ENCODE measurements at places on chromosomes 13 and 19.

DNA sequence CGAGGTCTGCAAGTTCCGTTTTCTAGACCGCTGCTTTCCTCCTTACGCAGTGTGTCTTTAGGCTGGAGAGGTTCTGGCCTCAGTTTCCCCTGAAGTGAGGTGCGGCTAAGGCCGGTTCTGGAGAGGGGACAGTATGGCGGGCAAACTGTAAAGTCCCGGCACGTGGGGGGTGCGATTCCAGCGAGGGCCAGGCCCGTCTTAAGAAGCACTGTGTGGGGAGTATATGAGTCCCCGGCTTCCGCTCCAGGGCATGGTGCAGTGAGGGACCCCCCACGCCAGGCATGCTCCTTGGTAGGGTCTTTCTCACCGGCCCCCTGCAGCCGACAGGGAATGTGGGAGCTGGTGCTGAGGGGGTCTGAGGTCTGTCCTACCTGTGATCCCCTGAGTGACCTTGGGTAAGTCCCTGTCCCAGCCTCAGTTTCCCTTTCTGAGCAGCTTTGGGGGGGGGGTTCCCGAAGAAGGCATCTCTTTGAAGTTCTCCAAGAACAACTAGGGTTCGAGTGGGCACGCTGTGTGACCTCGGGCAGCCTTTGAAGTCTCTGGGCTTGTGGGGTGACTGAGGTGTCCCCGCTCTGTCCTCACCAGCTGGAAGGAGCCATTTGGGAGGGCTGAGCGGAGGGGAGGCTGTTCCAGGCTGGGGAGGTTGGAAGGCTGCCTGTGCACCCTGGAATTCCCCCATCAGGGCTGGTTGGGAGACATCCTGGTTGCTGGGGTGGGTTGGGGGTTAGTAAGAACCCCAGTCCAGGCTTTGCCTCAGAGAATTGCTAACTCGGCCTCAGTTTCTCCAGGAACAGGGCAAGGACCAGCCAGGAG lies 1.5 kb downstream of the NFIC start:
- DNase-seq = peak; percentile 37

- no peak for DNase-seq
Measured at GRCh38 chr19:18612051-18612771, 459 bp upstream of the TMEM59L start.

GRCh38 chr19:30001791-30002190 lies 59.8 kb downstream of the URI1 start:
- peak; percentile 4 for DNase-seq

DNA sequence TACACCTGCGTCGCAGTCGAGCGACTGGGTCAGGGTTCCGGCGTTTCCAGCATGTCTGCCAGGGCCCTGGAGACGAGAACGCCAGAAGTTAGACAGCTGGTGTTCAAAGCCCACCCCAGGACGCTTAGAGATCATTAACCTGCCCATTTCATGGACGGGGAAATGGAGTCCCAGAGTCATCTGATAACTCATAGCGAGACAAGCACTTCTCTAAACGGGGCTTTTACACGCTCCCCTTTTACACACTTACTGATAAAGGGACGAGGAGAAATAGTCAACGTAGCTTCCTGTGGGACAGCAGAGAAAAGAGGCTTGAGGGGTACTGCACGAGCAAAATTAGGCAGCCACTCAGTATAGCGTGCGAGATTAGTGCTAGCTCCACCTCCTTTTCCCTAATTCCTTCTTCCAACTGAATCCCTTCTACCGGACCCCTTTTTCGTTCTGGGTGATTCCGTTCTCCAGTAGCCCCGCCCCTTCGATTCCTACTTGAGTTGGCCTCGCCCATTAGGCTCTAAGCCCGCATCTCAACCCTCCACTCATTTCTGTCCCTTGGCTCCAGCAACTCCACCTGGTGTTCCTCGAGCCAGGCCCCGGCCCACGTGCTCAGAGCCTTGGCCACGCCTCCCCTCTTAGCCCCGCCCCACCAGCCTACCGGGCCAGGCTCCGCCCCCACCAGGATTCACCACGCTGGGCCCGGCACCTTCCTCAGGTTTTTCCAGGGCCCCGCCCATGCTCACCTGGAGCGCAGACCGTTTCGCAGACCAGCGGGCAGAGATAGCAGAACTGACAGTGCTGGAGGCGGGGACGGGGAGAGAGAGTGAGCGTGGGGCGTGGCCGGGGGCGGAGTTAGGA lies 3.7 kb downstream of the HRC start:
- DNase-seq = peak; percentile 33

DNA sequence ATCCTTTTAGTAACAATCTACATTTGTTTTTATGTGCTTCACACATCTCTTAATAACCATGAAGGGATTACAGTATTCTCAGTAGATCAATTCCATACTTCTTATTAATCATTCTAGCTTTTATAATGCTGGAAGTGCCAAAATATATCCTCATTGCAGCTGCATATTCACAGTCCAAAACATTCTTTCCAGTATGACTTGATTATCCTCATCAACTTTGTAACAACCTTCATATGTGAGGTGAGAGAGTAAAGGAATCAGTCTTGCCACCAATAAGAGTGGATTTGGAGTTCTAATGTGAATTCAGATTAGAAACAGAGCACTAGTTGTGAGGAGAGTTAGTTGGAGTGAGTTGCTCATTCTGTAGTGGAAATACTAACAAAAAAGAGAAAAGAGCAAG lies 208.0 kb upstream of the SPRY2 start:
- DNase-seq = no peak

GRCh38 chr19:38806371-38806770 lies 6.4 kb downstream of the LGALS4 start:
- DNase-seq = no peak

GRCh38 chr13:43348397-43348796 lies 325.0 kb downstream of the DNAJC15 start:
- DNase-seq = no peak

- DNase-seq = no peak
Measured at GRCh38 chr13:113327391-113327765, 30.3 kb downstream of the LAMP1 start.

- no peak for DNase-seq
Measured at GRCh38 chr19:11181488-11181887, 15.9 kb downstream of the KANK2 start.

- no peak for DNase-seq
Measured at GRCh38 chr13:19665427-19665859, 32.0 kb downstream of the MPHOSPH8 start.

DNA sequence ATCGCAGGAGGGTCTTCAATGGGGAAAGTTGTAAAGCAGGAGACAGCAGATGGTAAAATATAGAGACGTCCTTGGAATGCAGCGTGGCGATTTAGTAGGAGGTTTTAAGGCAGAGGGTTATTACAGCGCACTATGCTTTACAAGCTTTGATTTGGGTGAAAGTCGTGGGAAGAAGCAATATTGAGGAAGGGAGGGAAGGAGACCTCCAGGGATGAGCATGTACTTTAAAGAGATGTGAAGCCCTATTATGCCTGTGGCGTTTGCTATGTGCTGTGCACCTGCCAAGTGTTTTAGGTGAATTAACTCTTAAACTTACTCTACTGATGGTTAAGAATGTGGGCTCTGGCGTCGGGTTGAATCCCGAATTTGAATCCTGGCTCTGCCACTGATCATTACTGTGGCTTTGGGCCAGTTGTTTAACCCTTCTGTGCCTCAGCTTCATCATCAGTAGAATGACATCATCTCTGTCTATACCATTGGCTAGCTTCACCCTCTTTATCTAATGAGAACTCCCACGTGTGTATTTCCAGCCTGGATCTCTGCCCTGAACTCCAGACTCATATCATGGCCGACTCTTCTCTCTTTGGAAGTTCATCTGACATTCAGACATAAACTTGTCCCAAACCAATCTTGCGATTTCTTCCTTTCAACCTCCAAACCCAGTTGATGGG lies 583 bp downstream of the CCDC61 start:
- DNase-seq = no peak

DNA sequence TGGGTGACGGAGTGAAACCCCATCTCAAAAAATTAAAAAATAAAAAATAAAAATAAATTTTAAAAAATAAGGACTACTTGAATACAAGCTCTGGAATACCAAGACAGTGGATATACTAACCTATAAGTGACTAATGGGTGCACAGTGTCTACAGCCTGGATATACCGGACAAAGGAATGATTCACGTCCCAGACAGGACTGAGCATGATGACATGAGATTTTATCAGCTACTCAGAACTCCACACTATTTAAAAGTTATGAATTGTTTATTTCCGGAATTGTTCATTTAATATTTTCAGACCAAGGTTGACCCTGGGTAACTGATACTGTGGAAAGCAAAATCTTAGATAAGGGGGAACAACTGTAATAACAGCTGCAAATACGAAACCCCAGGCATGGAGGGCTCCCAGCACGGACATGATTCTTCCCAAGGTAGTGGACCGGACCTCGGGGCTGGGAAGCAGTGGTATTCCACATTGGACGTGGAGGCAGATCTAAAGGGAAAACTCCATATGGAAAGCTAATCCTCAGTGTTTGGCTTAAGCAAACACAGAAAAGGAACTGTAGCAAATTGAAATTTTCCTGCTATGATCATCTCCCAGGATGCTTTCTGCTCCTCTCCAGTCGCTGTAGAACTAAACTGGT lies 102.6 kb upstream of the TSHZ3 start:
- peak; percentile 24 for DNase-seq

DNA sequence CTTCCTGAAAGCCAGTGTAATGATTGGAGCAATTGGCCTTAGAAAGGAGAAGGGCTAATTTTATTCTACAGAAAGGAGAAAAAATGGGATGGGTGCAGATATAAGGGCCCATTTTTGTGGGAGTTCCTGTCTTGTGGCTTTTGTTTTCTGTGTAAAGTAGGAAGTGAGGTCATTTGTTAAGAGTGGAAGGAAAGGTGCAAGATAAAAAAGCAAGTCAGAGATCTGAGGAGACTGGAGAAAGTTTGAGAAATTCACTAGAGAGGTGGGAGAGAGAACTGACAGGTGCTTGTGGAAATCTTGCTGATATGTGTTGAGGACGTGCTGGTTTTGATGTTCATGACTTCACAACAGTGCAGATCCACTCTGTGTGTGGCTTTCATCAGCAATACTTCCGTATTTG lies 349.4 kb downstream of the DLEU7 start:
- DNase-seq = no peak

GRCh38 chr13:39516096-39516495 lies 86.9 kb downstream of the LHFPL6 start:
- DNase-seq = peak; percentile 40

DNA sequence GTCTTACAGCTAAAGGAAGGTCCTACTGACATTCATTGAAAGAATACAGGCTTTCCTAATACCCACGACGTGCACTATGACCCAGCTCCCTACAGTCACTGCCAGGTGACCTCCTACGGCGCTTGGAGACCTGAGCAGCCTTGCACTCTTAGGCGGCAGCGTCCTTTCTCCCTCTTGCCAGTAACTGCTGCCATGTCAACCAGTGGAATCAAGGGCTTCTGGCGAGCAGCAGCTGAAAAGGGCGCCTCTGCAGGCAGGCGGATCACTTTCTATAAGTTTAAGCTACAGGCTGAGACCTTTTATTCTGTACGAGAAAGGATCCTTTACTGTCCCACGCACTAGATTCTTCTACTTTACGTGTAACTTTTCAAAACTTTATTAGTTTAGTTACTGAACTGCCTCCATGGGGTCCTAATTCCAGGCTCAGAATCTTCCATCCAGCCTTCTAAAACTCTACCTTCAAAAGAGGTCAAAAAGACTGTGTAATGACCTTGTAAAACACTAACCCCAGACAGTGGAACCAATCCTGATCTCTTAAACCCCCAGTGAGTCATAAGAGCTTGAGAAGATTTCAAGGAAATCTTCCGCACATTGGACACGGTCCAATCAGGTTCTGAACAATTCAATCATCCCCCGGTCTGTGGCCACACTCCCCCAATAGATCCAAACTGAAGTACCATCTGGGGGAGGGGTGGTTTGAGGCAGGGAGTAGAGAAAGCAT lies 1.9 kb downstream of the KCTD12 start:
- peak; percentile 19 for DNase-seq

DNA sequence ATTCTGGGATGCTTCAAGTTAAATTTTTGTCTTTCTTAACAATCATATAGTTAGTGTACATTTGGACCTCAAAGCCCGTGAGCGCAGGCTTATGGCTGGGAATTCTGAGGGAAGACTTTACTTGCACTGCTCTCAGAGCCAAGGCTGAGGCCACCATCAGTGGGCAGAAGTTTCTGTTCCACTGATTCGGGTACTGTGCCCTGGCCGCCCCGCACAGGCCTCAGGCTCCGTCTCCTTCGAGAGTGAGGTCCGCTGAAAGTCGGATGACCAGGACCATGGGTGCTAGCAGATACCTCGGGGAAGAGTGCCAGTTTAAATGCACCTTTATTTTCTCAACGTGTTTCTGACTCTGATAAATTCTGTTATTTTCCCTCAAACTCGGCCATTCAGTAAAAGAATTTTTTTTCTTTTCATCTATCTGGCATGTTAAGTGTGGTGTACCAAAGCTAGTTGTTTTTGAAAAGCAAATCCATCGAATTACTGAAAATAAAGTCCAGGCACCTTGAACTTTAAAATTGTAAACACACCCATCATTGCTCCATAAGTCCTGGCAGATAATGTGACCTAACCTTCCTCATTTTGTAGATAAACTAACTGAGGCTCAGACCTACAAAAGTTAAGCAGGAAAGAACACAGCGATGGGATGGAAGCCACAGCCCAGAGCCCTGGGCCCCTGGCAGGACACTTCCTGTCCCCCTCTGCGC lies 126.7 kb downstream of the SOX1 start:
- DNase-seq = no peak

- peak; percentile 22 for DNase-seq
Measured at GRCh38 chr13:93180356-93180969, 46.1 kb upstream of the GPC6 start.

DNA sequence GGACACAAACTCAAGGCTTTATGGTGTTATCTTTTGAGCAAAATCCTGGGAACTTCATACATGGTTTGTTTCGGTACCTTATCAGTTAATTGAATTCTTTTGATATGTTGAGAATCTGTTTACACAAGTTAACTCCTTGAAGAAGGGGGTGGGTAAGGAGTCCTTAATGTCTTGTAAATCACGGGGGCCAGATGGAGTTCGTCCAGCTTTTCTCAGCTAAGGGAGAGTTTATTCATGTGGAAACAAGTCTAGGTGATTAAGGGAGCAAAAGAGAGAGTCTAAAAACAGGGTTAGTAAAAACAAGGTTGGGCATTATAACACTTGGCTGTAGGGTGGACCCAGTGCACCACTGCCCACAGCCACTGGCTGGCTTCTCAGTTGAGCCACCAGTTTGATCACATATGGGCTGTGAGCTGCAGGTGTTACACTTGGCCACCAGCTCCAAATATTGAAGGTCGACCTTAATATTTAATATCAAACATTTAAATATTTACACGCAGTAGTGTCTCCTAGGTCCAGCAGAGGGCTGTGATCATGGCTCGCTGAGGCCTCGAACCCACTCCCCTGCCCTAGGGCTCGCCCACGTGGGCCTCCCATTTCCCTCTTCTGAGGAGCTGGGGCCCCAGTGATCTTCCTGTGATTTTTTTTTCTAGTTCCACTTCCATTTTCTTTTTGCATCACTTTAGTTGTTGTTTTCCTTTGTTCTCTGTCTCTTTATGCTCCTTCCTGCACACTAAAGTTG lies 21.0 kb upstream of the ZNF43 start:
- no peak for DNase-seq

DNA sequence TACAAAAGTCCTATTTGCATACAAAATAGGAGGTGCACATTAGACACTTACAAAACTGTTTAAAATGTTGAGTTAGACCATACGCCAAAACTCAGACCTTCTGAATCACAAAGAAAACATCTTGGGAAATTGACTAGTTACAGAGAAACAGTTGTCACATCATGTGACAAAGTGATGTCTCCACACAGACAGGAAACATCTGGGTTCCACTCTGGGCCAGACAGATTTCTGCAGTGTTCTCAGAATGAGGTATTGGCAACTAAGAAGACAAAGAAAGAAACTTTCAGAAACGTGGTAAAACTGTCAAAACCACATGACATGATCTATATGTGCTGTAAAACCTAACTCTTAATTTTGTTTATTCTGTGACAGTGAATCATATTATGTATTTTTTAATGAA lies 6.7 kb downstream of the ZNF793 start:
- no peak for DNase-seq

- DNase-seq = no peak
Measured at GRCh38 chr13:92821324-92821723, 405.3 kb upstream of the GPC6 start.

Measured in EH (cell line).